Left lobe of liver (tissue), 2 donors: ENCODE measurements at places on chromosomes 3 and 15.

DNA sequence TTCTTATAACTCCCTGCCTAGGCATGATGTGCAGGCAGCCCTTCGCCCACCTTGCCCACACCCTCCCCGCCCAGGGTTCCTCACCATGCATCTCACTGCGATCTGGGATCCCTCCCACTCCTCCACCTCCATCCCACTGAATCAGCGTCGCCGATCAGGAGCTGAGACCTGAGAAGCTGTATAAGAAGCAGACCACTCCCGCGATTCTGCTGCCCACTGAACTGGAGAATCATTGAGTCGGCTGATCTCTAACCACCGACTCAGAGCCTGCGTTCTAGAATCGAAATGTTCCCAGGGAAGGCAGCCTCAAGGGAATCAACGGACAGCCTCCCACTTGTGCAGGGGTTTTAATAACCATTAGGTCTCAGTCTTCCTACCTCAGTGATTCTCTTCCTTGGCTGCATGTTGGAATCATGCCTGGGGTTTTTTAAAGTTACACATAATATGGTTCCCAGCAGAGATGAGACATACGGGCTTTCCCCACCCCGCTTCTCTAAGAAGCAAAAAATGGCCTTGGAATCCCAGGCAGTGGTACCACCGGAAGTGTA is 60.2 kb downstream of the TMEM44 start:
- DNase-seq: no peak

GRCh38 chr15:87312221-87312620 is 944.3 kb downstream of the NTRK3 start:
- DNase-seq: no peak

DNA sequence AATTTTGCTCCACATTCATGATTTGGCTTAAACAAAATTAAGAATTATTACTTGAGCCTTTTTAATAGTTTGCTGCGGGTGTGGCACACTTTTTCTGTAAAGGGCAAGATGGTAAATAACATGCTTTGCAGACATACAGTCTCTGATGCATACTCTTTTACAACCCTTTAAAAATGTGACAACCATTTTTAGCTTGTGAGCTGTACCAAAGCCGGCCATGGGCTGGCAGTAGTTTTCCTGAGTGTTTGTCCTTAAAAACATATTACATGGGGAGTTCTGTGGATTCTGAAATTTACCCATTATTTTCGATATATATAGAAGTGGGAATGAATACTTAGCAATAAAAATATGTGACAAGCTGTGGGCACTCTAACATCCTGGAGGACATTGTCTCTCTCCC is 163.4 kb downstream of the FNDC3B start:
- DNase-seq: no peak

- no peak for DNase-seq
These were observed 901.1 kb downstream of the TBL1XR1 start for GRCh38 chr3:176296066-176296597.

GRCh38 chr15:65583701-65584100 is 27.2 kb downstream of the INTS14 start:
- no peak for DNase-seq
